GM23248 (cell line): ENCODE measurements at places on chromosomes 6 and 20. TPM values are rescaled to one million over a fixed set of nuclear protein-coding genes. Genes with fewer than 3 reads are reported as not detected.

DNA sequence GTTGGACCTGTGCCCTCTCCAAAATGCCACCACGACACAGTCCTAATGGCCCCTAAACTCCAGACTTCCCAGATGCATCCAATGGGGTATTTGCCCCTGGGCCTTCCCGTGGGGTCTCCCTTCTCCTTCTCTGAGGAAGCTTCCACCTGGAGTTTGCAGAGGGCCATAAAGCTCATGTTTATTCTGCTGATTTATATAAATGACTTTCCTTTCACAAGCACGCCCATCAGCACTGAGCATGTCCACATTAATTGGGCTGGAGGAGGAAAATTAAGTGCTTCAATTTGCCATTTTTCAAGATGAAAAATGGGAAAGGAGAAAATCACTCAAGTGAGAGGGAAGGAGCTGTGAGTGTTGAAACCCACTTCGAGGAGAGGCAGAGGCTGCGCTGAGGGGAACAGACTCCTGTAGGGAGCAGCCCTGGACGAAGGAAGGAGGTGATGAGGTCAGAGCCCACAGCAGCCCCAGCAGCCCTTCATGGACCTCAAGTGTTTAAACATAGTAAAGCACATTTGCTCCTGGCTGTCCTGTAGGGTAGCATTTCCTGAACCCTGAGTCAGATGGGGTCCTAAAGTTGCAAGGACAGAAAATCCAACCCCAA lies 434.9 kb upstream of the SULF2 start:
- DNase-seq: no peak

GRCh38 chr20:43940518-43941225 lies 26.0 kb downstream of the TOX2 start:
- DNase-seq: no peak

DNA sequence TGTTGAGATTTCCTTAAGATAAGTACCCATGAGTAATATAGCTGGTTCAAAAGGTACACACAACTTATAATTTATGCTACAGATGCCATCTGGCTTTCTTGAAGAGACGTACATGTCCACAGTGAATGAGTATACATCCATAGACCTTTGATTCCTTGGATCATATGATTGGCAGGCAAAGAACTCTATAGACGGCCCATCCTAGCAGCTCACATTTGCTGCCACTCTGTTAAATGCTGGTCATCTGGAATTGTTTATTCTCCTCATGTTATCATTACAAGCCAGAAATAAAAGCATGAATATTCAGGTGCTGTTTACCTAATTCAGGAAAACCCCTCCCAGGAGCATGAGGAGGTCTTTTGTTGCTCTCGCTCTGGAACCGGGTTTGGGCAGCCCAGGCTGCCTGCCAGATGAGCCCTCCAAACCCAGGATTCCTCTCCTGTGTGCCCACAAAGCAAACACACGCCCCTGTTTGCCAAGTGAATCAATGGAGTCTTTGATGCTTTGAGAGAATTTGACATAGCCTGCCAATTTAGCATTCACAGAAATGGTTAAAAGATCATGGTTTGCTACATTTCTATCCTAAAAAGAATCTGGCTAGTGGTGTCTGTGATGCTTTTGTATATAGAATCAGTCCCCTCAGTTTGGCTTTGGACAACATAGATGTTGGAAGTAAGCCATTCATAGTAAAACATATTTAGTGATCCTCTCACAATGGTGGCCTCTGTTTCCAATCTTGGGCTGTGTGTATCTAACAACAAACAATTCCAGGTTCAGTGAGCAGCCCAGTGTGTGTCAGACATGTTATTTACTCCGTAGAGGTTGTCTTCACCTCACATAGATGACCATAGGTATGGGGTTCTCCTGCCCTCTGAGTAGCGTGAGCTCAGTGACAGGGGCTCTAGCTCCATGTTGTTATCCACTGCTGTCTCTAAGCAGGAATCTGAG lies 17.5 kb upstream of the PLCG1 start:
- DNase-seq: no peak

- DNase-seq: no peak
Observed at GRCh38 chr20:23201658-23202057, 115.5 kb upstream of the CD93 start.

TBX18 gene
- 13.5 and 16.2 TPM in 2 replicates for total RNA-seq

GRCh38 chr6:96704713-96705112 lies 132.6 kb downstream of the GPR63 start:
- no peak for DNase-seq

DNA sequence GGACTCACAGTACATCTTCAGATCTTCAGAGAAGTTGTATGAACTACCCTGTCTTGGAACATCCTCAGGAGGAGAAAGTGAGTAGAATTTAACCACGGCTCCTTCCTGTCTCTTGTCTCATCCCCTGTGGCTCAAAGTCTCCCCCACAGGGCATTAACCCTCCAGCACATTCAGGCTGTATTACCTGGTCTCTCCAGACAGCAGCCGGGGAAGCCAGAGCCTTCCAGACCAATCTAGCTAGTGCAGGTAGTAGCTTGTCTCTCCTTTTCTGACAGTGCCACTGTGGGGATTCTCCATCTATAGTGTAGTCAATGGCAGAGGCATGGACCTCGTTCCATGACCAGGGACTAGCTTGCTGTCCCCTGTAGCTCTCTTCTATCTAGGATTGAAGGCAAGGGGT lies 16.9 kb upstream of the ELMO2 start:
- no peak for DNase-seq

GRCh38 chr6:151661509-151661908 lies 146.0 kb upstream of the ESR1 start:
- DNase-seq: no peak

GRCh38 chr6:79946272-79947190 lies 822 bp downstream of the ELOVL4 start:
- DNase-seq: peak; percentile 65

GRCh38 chr20:60101201-60101890 lies 143.1 kb downstream of the CDH26 start:
- no peak for DNase-seq

DNA sequence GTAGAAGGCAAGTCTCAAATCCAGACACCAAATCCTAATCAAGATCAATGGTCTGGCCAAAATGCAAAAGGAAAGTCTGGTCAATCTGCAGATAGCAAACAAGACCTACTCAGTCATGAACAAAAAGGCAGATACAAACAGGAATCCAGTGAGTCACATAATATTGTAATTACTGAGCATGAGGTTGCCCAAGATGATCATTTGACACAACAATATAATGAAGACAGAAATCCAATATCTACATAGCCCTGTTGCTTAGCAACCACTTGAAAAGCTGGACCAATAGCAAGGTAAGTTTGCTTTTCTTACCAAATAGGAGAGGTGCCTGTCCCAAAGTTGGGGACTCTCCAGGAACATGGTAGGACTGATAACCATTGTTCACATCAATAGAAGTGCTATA lies 2.0 kb downstream of the SEMG2 start:
- no peak for DNase-seq

TMEM74B gene
- 0.43 TPM in 1 of 2 replicates, not detected in the other for total RNA-seq

- no peak for DNase-seq
Observed at GRCh38 chr6:52595796-52596130, 18.9 kb upstream of the TRAM2 start.
